Ovary (tissue), 10 donors: ENCODE measurements at places on chromosomes 6 and 20. TPM values are rescaled to one million over a fixed set of nuclear protein-coding genes. Genes with fewer than 3 reads are reported as not detected.

GRCh38 chr6:162181741-162182401 lies 545.7 kb downstream of the PRKN start:
- DNase-seq = no peak

The TOX2 gene
- total RNA-seq = 2.1 TPM

- no peak for DNase-seq
Measured at GRCh38 chr20:44407402-44408184, 52.1 kb downstream of the HNF4A start.

GRCh38 chr6:4608361-4609115 lies 167.7 kb upstream of the CDYL start:
- DNase-seq = no peak

The HLA-DQA1 gene
- total RNA-seq = 20.7 TPM

The KCNK16 gene
- not detected for total RNA-seq

DNA sequence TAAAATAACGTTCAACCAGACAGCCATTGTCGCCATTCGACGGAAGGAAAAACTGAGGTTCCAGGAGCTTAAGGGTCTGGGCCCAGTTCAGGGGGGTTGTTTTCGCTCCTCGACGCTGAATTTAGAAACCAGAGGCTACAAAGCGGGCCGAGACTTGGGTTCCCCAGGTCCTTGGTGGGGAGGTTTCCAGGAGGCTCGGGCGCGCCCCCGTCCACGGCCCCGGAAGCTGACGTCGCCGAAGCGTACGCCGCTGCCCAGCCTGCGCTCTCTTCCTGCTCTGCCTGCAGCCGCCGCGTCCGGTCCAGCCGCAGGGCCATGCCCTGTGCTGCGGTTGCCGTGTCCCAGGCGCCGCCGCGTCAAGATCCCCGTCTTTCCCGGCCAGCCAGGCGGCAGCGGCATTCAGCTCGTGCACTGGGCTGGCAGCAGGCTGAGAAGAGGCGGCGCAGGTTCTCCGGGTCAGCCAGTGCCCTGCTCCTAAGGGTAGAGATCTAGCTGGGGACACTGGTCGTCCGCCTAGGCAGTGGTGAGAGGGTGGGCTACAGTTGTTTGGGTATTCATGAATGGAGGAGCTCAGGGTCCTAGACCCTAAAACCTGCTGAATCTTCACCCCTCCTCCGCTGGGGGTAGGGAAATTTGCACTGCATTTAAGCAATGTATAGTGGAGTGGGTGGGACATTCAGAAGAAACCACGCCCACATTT lies 901 bp upstream of the TRIM26 start:
- DNase-seq = peak; percentile 89

The HCRTR2 gene
- 0.12 TPM for total RNA-seq

DNA sequence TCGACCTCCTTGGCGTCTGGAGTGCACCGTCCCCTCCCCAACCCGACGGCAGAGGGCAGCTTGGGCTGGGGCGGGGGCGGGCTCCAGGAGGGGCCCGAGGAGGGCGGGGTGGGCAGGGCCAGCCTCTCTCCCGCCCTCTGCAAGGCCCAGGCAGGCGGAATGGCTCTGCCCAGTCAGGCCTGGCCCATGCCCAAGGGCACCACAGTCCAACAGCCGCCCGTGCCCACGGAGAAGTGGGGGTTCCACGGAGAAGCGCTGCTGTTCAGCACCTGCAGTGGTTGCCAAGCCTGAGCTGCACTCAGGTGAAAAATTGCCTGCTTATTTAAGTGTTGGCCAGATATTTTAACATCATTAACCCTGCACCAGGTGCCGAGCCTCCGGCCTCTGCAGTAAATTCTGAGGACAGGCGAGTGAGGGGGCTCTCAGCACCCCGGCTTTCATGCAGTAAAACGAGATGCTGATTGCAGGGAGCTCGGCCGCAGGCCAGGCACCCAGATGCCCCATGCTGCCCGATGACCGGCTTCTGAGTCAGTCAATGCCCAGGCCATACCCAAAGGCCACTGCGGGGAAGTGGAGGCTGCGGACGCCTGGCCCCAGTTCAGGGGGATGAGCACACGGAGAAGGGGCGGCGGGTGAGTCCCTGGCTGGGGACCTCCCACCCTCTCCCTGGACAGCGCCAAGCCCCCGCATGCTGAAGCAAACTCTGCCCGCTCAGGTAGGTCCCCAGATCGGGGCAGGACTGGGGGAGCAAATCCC lies at the start of gene SRMS:
Gene SRMS, minus strand, starts transcription at position 25 of the 756 bp plus-strand sequence. CDS start 286 bp downstream, outside the sequence.
- no peak for DNase-seq

- DNase-seq = peak; percentile 57
Measured at GRCh38 chr20:41276317-41276751, 41.2 kb downstream of the ZHX3 start.

The ENPP4 gene
- total RNA-seq = 3.1 TPM

The CGAS gene
- total RNA-seq = 4.4 TPM

The COL21A1 gene
- 3.4 TPM for total RNA-seq

DNA sequence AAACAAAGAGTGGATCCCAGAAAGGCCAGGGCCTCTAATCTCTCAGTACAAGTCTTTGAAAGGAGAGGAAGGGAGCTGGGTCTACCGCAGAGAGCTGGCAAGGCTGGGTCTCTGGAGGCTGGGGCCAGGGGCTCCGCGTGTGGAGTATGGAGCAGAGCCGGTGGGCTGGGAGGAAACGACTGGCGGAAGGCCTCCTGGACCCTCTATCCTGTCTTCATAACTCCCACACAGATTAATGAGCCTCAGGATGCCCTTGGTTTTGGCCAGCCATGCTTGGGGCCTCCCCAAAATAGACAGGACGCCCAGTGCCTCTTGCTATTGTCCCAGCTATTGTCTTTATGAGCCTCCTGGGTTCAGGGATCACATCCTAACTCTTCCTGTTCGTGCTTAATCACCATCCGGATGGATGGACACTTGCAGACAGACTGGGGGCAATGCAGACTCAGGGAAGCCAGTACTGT lies 306.4 kb downstream of the DHX35 start:
- DNase-seq = no peak

The RALY gene
- 105 TPM for total RNA-seq

GRCh38 chr6:140001821-140002341 lies 627.4 kb upstream of the CITED2 start:
- DNase-seq = no peak

DNA sequence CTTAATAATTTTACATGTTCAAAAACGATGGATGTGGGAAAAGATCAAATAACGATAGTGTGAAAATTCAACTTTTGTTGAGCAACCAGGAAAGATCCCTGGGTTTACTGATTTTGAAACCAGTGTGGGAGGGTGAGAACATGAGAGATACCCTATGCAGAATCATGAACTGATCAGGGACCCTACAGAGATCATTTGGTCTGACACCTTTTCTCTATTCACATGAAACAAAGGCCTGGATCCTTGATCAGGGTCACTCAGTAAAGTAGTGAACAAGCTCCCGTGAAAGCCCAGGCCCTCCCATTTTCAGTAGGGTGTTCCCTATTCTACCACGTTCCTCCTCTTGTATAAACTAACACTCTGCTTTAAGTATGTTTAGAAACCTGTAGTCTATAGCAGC lies 60.5 kb upstream of the DUSP22 start:
- no peak for DNase-seq

The SLC4A11 gene
- 0.92 TPM for total RNA-seq

DNA sequence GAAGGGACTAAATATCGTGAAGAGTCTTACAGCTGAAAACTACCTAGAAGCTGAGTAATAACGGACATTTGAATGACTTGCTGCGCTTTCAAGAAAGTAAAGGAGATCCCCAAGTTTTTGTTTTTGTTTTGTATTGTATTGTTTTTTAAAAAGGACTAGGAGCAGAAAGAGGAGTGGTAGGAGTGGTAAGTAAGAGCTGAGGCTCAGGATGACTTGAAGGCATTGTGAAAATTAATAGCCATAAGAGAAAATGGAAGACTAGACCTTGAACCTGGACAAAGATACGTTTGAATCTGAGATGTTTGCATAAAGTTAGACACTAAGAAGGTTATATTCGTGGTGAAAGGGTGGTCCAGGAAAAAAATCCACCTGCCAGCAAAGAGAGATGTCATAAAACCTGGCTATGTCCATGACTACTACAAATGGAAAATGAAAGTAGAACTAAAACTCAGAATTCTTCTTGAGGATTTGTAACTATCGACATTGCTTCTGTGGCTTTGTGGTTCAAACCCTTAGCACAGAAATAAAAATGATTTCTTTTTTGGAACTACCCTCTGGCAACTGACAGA lies 824.8 kb upstream of the FLRT3 start:
- DNase-seq = no peak

The CASP8AP2 gene
- 9.0 TPM for total RNA-seq

The PSMB8 gene
- total RNA-seq = 36.0 TPM

GRCh38 chr6:76220805-76221204 lies 148.3 kb upstream of the IMPG1 start:
- no peak for DNase-seq

GRCh38 chr6:145139140-145139850 lies 596.0 kb downstream of the EPM2A start:
- no peak for DNase-seq

DNA sequence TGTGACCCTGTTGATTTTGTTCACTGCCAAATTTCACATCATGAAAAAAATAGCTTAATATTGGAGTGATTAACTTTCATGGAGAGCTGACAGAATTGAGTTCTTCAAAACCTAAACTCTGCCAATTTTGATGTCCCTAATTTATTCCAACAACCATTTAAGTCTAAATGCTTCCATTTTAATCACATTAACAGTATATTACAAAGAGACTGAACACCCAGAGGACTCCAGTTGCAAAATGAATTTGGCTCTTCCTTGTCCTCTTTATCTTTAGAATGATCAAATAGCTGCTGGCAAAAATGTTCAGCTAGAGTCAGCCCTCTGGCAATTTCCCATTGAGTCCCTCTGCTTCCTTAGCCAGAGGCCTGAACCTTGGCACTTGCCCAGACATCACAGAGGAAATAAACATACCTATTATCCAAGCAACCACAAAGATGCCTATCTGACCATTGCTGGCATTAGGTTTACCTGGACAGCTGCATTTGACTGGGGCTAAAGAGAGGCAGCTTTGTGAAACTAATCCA lies 299.0 kb upstream of the STXBP5 start:
- DNase-seq = no peak

DNA sequence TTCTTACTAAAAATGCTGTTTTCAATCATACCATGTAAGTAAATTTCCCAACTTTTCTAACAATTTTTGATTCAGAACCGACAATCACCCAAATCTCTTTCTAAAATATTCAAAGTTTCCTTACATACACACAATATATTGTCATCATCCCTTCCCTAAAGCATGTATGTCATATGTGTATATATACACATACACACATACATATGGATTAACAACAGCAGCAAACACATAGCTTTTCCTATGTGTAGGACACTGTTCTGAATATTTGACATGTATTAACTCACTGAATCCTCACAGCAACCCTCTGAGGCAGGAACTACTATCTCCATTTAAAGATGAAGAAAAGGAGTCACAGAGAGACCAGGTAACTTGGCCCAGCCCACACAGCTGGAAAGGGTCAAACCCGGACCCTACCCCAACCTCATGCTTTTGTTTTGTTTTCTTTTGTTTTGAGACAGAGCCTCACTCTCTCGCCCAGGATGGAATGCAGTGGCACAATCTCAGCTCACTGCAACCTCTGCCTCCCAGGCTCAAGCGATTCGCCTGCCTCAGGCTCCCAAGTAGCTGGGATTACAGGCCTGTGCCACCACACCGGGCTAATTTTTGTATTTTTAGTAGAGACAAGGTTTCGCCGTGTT lies 7.2 kb downstream of the FYN start:
- no peak for DNase-seq

GRCh38 chr20:42435230-42435629 lies 754.5 kb downstream of the PTPRT start:
- DNase-seq = no peak

The CPXM1 gene
- total RNA-seq = 50.8 TPM

The DOK5 gene
- total RNA-seq = 1.8 TPM

DNA sequence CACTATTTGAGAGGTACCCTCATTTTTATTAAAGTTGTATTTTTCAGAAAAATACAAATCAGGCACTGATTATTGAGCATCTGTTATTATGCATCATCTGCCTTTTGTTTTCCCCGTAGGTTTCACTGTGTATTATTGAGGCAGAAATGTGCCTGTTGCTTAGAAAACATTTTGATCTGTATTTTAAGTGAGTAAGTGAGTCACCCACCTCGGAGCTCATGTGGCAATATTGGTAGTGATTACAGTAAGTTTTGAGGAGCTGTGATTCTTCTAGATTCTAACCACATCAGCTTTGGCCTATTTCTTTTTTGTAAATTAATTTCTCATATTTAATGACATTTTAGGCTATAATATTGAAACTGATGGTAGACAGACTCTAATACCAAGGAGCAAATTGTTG lies 59.6 kb upstream of the LAMP5 start:
- DNase-seq = no peak

The NDUFAF5 gene
- 19.9 TPM for total RNA-seq

DNA sequence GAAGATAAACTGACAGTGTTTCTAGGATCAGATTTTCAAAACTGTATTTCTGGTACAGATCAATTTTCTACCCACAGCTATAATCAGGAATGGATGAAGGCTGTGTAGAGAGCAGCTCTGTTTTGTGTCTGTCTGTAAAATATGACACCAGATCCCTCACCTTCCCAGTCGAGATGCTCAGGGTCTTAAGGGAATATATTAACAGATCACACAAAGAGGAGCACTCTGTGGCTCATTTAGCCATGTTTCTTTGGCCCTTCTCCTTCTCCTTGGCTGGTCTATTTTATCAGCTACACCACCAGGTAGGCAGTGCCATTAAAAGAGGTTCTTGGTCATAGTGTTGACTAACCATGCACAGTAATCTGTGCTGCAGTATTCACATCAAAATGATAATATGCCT lies 82.6 kb downstream of the PREP start:
- DNase-seq = no peak

DNA sequence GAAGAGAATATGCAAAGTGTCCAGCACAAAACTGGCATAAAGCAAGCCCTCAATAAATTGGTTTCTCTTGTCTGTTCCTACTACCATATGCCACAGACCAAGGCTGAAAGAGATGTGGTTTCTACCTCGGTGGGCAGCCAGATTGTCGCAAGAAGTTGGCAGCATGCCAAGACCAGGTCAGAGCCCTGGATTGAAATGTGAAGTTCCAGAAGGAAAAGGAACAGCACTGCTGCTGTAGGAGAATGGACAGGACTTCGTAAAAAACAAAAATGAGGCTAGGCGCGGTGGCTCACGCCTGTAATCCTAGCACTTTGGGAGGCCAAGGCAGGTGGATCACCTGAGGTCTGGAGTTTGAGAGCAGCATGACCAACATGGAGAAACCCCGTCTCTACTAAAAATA lies 22.1 kb downstream of the MRPL14 start:
- no peak for DNase-seq

DNA sequence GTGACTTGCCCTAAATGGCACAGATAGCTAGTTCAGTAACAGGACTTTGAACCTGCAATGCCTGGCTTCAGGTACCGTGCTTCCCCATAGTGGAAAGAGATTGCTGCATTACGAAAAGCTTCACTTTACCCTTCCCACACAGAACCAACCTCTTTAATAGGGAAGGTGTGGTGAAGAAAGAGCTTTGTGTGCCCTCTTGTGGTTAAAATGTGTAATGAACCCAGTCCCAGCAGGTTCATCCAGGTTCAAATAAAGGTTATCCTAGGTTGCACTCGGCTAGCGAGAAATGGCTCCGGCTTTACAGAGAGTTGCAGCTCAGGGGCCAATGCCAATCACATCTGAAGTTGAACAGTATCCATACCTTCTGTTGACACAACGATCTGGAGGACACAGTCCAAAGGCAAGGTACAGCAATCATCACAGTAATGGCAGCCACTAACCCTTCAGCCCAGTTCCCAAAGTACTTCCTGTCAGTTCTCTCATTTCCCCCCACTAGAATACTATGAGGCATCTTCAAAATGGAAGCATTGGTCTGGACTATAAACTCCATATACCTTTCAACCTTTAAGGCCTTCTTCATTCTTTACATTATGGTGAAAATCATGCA lies 3.0 kb downstream of the DEFB115 start:
- DNase-seq = no peak
